ENCODE measurements at places on chromosomes 4 and X. TPM values are rescaled to one million over a fixed set of nuclear protein-coding genes. Genes with fewer than 3 reads are reported as not detected.
A peak's percentile ranks its signal among the peaks of the same experiment; 100 is the strongest.

The GSX2 gene
- total RNA-seq = 0.53 TPM

The EGF gene
- 20.3 TPM for total RNA-seq

The MAGEE1 gene
- 5.3 TPM for total RNA-seq

The SRPK3 gene
- total RNA-seq = 0.42 TPM

The PPP2R3B gene
- 31.8 TPM for total RNA-seq

The TREX2 gene
- 62.6 TPM for total RNA-seq

The ZNF157 gene
- total RNA-seq = 0.40 TPM

The MAGEE2 gene
- total RNA-seq = not detected

The LPAR4 gene
- total RNA-seq = not detected

The PLXNB3 gene
- total RNA-seq = 13.5 TPM

GRCh38 chrX:137031517-137032340, 2.1 kb downstream of the GPR101 start:
- DNase-seq = no peak
- no peaks in the 10 kb centered on the region for H3K36me3 ChIP-seq
- H3K27ac ChIP-seq = no peak overlapping the region
- H3K4me3 ChIP-seq = peak overlapping the region; percentile 38
- peaks cover 25% of the 10 kb centered on the region for H3K4me1 ChIP-seq

GRCh38 chr4:165839615-165840333, 33.3 kb upstream of the TLL1 start:
- no peak for DNase-seq
- H3K4me1 ChIP-seq = no peaks in the 10 kb centered on the region
- H3K27ac ChIP-seq = peak overlapping the region; percentile 17
- H3K4me3 ChIP-seq = no peak overlapping the region
- H3K27me3 ChIP-seq = no peaks in the 10 kb centered on the region
- H3K36me3 ChIP-seq = no peaks in the 10 kb centered on the region

- no peaks in the 10 kb centered on the region for H3K27me3 ChIP-seq
- DNase-seq = no peak
- no peak overlapping the region for H3K4me3 ChIP-seq
- no peaks in the 10 kb centered on the region for H3K36me3 ChIP-seq
Measured at GRCh38 chr4:85946821-85947220, 413.0 kb downstream of the MAPK10 start.

DNA sequence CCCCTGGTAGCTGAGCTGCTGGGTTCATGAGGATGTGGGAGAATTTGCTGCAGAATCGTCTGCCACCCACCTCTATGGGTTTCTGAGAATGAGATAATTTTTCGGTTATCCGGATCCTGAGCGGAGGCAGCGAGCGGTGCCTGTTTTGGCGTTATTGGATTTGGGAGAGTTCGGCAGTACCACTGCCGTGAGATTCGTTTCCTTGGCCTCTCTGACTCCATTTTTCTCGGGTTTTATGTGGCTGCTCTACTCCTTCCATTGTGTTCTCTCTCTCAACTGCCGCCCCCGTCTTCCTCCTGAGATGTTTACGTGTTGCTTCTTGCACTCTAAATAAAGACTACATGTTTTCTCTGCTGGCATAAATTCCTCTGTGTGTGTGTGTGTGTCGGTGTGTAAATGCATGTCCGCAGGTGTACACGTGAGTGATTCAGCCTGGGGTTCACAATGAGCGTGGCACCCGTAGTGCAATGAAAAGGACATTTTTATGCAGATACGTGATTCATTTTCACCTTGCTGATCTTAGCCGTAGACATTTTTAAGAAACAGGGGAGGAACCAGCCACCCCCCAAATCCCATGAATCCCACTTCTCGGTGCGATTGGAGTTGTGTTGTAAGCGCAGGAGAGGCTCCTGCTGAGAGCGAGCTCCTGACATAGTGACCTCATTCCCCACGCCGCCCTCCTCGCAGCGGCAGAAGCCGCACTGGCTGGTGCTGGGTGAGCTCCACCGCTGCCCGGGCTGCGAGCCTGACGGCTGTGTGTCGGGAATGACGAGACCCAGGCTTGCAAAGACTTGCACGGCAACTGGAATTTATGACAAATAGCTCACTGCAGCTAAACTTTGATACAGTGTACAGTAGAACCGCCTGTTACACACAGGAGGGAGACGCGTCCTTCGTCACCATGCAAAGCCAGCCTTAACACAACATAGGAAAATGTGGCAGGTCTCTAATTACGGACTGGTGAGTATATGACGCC, 82.2 kb downstream of the STOX2 start:
- DNase-seq = peak; percentile 75
- no peaks in the 10 kb centered on the region for H3K36me3 ChIP-seq
- H3K4me1 ChIP-seq = peaks cover 18% of the 10 kb centered on the region
- peak overlapping the region; percentile 44 for H3K4me3 ChIP-seq

- no peak for DNase-seq
- no peak overlapping the region for H3K4me3 ChIP-seq
- H3K27me3 ChIP-seq = no peaks in the 10 kb centered on the region
- H3K36me3 ChIP-seq = no peaks in the 10 kb centered on the region
- peak overlapping the region; percentile 30 for H3K27ac ChIP-seq
Measured at GRCh38 chr4:98568941-98569663, 89.3 kb downstream of the TSPAN5 start.

- no peaks in the 10 kb centered on the region for H3K36me3 ChIP-seq
- H3K4me1 ChIP-seq = peaks cover 11% of the 10 kb centered on the region
- no peak for DNase-seq
- H3K27me3 ChIP-seq = no peaks in the 10 kb centered on the region
- no peak overlapping the region for H3K4me3 ChIP-seq
- H3K27ac ChIP-seq = no peak overlapping the region
Measured at GRCh38 chrX:75158054-75158453, 2.0 kb upstream of the ABCB7 start.

GRCh38 chr4:37828843-37829242, 2.4 kb downstream of the PGM2 start:
- H3K36me3 ChIP-seq = peaks cover 16% of the 10 kb centered on the region
- H3K4me1 ChIP-seq = peaks cover 24% of the 10 kb centered on the region
- DNase-seq = no peak
- no peak overlapping the region for H3K4me3 ChIP-seq
- H3K27me3 ChIP-seq = no peaks in the 10 kb centered on the region

DNA sequence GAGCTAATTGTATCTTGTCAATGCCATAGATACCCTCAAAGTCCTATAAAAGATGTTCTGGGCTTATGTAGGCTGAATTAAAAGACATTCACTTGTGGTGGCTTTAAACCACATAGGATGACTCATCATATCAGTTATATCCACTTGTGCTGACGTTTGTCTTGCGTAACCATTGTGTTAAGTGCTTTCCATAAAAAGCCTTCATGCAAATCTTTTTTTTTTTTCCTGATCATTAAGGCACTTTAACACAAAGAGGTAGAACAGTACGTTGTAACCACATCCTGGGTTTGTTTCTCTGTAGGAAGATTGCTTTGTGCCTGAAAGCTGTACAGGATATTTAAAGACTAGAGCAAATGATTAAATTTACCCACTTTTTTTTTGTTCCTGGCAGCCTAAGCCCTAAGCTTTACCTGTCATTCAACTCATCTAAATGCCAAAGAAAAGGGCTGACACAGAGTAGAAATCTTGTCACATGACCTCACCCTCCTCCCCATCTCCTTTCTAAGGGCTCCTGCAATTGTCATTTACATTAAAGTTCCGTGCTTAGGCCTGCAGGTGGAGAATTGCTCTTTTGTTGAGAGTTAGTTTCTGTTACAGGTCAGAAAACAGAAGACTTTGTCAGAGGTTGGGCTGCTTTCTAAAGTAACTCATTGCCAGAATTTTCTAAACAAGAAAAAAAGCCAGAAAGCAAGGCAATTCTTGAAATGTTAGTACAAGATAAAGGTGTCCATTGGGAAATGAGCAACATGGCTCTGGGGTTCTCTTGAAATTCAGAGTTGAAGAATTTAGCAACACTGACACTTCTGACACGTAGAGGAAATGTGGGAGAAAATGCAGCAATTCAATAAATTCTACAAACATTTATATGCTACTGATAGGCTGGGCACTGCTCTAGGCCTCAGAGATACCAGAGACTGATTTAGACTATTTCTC, 555.6 kb downstream of the PPARGC1A start:
- no peak for DNase-seq
- no peak overlapping the region for H3K4me3 ChIP-seq
- no peaks in the 10 kb centered on the region for H3K36me3 ChIP-seq
- H3K27me3 ChIP-seq = no peaks in the 10 kb centered on the region
- peaks cover 6% of the 10 kb centered on the region for H3K4me1 ChIP-seq

DNA sequence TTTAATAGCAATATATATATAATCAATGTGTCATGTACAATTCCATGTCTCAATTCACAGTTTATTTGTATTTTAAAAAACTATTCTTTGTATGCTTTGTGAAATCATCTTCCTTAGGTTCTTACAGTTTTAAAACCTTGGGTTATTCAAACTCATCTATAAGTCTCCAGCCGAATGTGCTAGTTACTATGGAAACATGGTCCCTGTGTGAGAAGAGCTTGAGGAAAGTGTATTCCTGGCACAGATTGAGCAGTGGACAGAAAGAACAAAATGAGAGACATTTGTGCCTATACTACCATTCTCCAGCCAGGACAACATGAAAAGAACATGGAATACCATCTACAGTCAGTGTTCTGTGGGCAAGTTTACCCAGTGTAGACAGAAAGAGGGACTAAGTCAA, 103.4 kb downstream of the EFHC2 start:
- H3K27ac ChIP-seq = no peak overlapping the region
- H3K36me3 ChIP-seq = no peaks in the 10 kb centered on the region
- DNase-seq = no peak
- no peak overlapping the region for H3K4me3 ChIP-seq
- H3K4me1 ChIP-seq = no peaks in the 10 kb centered on the region

GRCh38 chr4:100799761-100800539, 282.1 kb upstream of the EMCN start:
- H3K4me3 ChIP-seq = no peak overlapping the region
- no peak overlapping the region for H3K27ac ChIP-seq
- no peaks in the 10 kb centered on the region for H3K27me3 ChIP-seq
- no peaks in the 10 kb centered on the region for H3K36me3 ChIP-seq
- no peak for DNase-seq
- peaks cover 4% of the 10 kb centered on the region for H3K4me1 ChIP-seq

DNA sequence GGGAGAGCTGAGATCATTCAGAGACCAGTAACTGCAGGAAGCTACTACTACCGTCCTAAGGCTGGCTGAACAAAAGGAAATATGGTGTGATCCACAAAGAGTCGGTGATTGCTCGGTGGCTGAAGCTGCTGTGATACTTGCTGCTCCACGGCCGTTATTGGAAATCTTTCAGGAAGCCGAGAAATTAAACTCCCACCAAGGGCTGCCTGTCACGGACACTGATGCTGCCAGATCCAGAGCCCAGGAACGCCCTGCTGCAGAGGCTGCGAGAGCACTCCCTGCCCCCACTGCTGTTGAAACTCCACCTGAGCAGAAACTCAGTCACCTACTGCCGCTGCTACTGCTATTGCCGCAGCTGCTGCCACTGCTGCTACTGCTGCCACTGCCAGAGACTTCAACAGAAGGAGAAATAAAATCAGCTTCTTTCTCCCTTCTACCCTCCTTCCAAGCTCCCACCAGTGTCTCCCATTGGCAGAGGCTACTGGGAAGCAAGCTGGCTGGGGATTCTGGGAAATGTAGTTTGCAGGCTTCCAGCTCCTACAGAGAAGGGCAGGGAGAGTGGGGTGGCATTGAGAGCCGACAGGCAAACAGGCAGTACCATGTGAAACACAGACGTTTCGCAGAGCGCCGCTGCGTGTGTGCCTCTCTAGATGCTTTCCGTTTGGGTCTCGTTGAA, 126.0 kb upstream of the ENPP6 start:
- H3K4me3 ChIP-seq = peak overlapping the region; percentile 63
- DNase-seq = no peak
- H3K4me1 ChIP-seq = peaks cover 50% of the 10 kb centered on the region
- H3K27me3 ChIP-seq = no peaks in the 10 kb centered on the region
- H3K27ac ChIP-seq = peak overlapping the region; percentile 81
- no peaks in the 10 kb centered on the region for H3K36me3 ChIP-seq

GRCh38 chr4:48780865-48781214, 761 bp upstream of the FRYL start:
- peak; percentile 76 for DNase-seq
- H3K27ac ChIP-seq = peak overlapping the region; percentile 95
- no peaks in the 10 kb centered on the region for H3K27me3 ChIP-seq
- H3K36me3 ChIP-seq = no peaks in the 10 kb centered on the region

DNA sequence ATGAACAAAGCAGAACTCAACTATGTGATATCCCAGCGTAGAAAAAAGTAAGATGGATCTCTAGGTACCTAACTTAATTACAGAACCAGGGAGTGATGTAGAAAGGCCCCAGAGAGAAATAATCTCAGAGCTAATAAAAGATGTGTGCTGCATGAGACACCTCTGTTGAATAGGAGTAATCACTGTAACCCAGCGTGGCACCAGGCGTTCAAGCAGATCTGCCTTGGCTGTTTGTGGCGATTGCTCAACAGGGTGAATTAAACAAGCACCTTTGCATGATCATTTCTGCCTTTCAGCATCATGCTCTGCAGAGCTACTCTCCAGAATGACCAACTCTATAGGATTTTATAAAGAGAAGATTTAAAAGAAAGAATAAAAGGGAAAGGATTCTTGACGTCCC, 81.7 kb upstream of the KCNIP4 start:
- no peak overlapping the region for H3K4me3 ChIP-seq
- H3K27me3 ChIP-seq = no peaks in the 10 kb centered on the region
- H3K27ac ChIP-seq = no peak overlapping the region
- no peaks in the 10 kb centered on the region for H3K4me1 ChIP-seq
- no peaks in the 10 kb centered on the region for H3K36me3 ChIP-seq
- no peak for DNase-seq

DNA sequence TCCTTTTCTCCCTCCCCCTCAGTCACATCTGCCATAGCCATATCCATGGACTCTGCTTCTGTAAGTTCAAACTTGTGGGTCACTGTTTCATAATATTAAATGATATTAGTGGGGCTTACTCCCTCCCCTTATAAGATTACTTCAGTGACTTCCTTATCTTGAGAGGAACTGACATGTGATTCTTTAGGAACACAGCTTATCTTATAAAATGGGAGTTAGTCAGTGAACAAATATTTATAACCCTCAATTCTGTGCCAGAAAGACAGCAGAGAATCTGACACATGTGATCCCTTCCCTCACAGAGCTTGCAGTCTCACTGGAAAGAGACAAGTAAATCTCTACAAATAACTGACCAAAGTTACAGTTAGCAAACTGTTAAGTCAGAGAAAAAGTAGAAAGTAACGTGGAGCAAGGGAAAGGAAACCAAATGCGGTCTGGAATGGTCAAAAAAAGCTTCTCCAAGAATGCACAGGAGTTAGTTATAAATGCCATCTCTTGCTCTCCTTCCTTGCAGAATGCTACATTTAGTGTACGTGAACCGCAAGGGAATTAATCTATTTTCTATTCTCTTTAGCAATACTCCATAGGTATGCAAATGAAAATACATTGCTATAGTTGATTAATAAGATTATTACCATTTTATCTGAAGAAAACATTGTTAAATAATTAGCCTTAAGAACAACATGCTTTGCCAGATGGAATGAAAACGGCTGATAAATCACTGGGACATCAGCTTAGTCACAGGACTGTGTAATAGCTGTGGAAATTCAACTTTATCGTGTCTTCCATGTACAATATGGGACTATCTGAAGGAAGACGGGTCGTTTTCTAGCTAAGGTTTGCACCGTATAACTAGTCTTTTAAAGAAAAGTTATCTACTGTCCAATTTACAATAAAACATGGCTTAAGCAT, 29.0 kb downstream of the SGMS2 start:
- no peak for DNase-seq
- H3K36me3 ChIP-seq = no peaks in the 10 kb centered on the region
- no peak overlapping the region for H3K4me3 ChIP-seq
- H3K4me1 ChIP-seq = peaks cover 21% of the 10 kb centered on the region
- no peaks in the 10 kb centered on the region for H3K27me3 ChIP-seq

GRCh38 chrX:56284269-56284668, 52.1 kb downstream of the KLF8 start:
- no peak for DNase-seq
- no peak overlapping the region for H3K27ac ChIP-seq
- H3K27me3 ChIP-seq = no peaks in the 10 kb centered on the region
- H3K4me1 ChIP-seq = no peaks in the 10 kb centered on the region
- peaks cover 47% of the 10 kb centered on the region for H3K36me3 ChIP-seq

All from suprapubic skin (tissue), 4 donors.